ENCODE measurements at places on chromosomes 3 and 15. TPM values are rescaled to one million over a fixed set of nuclear protein-coding genes. Genes with fewer than 3 reads are reported as not detected.

DNA sequence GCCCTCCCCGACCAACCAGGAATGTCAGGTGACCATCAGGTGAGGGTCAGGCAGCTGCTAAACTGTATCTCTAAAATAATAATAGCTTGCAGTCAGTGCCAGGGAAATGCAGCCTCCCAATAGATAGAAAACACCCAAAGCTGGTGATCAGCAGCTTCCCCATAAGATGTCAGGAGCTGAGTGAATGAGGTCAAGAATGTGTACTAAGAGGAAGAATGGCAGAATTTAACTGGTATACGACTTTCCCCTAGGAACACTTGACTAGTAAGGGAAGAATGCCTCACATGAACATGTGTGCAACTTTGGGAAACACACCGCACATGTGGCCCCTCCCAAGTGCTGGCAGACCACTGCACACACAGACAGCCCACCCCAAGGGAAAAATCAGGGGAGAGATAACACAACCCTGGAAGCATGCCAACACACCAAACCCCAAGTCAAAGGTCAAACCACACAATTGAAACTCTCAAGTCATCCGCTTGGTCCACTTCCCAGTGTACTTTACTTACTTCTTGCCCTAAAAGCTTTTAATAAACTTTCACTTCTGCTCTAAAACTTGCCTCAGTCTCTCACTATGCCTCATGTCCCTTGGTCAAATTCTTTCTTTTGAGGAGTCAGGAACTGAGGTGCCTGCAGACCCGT lies 806.5 kb downstream of the OTOL1 start:
- DNase-seq = no peak

GRCh38 chr3:105360003-105360402 lies 6.7 kb upstream of the ALCAM start:
- DNase-seq = no peak

Gene MED12L
- total RNA-seq = 0.37 TPM

Gene TRAT1
- 2.7 TPM for total RNA-seq

All from omental fat pad (tissue), 4 donors.